ENCODE measurements at places on chromosomes 16 and 17.

DNA sequence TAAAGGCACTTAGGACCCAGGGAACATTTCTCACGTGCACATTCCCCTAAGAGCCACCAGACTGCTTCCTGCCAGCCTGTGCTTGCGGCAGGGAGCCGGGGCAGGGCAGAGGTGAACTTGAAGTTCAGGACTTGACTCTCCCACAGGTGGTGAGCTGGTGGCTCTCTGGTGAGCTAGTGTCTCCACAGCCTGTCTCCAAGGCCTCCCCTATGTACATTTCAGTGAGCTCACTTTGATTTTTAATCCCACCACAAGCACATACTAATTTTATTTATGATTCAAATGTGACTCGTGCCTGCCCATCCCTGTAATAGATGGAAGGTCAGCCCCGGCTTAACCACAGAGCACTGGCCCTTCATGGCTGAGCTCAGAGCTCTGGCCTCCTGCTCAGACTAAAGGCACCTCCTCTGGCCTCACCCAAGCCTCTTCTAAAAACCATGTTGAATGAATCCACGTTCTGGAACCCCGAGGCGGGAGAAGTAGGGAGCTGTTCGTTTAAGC is 9.2 kb downstream of the SNN start:
- DNase-seq: no peak

- DNase-seq: no peak
These were observed 40.9 kb upstream of the RBFOX3 start for GRCh38 chr17:79651761-79652160.

DNA sequence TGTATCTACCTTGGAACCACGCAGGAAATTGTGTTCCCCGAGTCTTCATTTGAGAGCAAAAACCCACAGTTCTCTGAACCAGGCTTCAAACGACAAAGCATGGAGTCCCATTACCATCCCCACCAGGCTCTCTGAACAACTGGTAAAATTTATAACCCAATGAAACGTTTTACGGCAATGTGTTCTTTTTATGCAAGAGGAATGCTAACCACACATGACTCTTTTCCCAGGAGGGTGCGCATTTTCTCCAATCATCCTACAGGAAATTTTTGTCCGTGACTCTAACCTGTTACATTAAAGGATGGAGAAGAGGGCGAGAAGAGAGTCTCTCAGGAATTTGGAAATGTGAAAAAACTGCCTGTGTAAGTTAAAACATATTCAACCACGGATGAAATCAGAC is 17.8 kb downstream of the STX8 start:
- DNase-seq: no peak

DNA sequence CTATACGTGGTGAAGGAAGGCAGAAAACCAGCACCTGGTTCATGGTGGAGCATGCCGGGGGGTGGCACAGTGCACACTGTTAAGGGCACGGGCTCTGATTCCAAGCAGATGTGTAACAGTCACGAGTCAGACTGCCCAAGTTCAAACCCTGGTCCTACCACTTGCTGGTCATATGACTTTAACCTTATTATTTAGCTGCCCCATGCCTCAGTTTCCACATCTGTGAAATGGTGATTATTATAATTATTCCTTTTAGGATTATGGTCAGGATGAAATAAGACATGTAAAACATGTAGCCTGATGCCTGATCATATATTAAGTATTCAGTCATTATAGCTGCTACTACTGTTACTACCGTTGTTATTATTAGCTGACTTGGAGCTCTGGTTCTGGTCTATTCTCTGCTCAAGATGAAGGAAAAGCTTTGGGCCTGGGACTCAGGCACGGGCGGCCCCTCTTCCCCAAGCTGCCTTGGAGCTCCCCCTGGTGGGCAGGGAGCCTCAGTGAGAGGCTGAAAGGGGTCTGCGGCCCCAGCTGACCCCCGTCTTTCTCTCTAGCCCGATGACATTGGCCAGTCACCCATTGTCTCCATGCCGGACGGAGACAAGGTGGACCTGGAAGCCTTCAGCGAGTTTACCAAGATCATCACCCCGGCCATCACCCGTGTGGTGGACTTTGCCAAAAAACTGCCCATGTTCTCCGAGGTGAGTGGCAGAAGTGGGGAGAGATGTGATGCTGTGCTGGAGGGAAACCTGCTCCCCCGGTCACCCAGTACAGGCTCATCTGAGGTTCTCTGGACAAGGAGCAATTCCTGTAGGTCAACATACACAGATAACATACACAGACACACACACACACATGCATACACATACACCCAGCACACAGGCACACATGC is 14.0 kb downstream of the NR1D1 start:
- DNase-seq: peak; percentile 58

- no peak for DNase-seq
These were observed 11.3 kb upstream of the CYTH1 start for GRCh38 chr17:78793415-78793814.

Data from stimulated activated CD4-positive, alpha-beta T cell treated with anti-CD3 and anti-CD28 coated beads, TNF-alpha, amount 100 ng/mL, for 1 hour (primary cell).